Activated CD4-positive, alpha-beta T cell treated with anti-CD3 and anti-CD28 coated beads for 48 hours (primary cell): ENCODE measurements at places on chromosomes 4 and X.

GRCh38 chrX:41116948-41117347 is 31.7 kb downstream of the USP9X start:
- DNase-seq = no peak

GRCh38 chrX:101171883-101172400 is 47.6 kb upstream of the DRP2 start:
- no peak for DNase-seq

DNA sequence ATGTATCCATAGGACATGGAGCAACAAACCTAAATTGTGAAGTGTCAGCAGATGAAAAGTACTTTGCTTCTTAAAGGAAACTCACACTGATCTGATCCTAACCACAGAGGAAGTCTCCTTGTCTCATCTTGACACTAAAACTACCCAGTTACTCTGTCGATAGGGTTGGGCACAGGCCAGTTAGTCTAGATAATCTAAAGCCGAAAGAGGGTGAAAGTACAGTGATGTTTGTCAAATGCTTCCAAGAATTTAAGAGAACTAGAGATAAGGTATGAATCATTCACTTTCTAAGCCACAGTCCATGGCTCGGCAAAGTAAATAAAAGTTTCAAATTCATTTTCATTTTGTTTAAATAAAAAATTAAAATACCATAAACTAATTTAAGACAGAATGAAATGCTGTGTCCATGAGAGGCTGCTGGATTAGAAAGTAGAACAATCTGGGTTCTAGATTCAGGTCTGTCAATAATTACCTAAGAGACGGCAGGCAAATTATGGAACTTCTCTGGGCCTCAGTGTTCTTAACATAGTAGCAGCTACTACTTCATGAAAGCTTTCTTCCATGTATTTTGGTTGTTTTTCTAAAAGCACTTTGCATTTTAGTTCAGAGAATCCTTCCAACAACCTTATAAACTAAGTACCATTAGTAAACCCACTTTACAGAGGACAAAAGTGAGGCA is 176.7 kb downstream of the LDB2 start:
- DNase-seq = no peak

DNA sequence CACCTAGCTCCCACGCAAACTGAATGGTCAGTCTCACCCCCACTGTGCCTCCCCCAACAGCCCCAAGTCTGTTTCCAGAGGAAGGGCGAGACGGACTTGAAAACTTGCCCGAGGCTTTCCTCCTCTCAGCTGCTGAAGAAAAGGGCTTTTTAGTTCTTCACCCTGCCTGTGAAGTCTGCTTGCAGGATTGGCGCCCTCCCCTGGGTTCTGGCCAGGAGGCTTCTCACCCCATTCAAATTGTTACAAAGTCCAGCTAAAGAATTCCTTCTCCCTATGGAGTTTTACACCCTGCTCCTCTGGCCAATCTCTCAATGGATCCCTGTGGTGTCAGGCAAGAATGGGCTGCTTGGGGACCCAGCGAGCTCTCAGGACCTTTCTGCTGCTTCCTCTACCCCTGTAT is 241.0 kb downstream of the AFF2 start:
- no peak for DNase-seq

- no peak for DNase-seq
Measured at GRCh38 chr4:183201331-183201730, 102.3 kb downstream of the WWC2 start.

- no peak for DNase-seq
Measured at GRCh38 chrX:9765072-9765736, 443 bp downstream of the GPR143 start.

GRCh38 chr4:39365360-39365759 is 802 bp downstream of the RFC1 start:
- DNase-seq = no peak

GRCh38 chr4:170978990-170979389 is 834.2 kb upstream of the GALNTL6 start:
- DNase-seq = no peak

GRCh38 chrX:112233164-112233563 is 150.6 kb upstream of the TRPC5 start:
- no peak for DNase-seq

- DNase-seq = no peak
Measured at GRCh38 chr4:145635630-145636029, 16.4 kb downstream of the MMAA start.

DNA sequence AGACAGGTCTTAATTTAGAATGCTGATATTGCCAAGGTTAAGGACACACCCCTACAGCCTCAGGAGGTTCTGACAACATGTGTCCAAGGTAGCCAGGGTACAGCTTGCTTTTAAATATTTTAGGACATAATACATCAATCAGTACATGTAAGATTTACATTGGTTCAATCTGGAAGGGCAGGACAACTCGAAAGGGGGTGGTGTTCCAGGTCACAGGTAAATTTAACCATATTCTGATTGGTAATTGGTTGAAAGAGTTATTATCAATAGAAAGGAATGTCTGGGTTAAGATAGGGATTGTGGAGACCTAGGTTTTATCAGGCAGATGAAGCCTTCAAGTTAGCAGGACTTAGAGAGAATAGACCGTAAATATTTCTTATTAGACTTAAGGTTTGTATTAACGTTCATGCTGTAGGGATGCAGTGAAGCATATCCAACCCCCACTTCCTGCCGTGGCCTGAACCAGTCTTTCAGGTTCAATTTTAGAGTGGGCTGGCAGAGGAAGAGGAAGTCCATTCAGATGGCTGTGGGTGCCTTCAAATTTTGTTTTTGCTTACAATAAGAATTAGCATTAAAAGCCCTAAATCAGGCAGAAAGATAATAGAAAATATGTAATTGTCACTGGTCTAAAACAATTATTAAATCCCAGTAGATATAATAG is 136.5 kb upstream of the GALNTL6 start:
- DNase-seq = no peak

DNA sequence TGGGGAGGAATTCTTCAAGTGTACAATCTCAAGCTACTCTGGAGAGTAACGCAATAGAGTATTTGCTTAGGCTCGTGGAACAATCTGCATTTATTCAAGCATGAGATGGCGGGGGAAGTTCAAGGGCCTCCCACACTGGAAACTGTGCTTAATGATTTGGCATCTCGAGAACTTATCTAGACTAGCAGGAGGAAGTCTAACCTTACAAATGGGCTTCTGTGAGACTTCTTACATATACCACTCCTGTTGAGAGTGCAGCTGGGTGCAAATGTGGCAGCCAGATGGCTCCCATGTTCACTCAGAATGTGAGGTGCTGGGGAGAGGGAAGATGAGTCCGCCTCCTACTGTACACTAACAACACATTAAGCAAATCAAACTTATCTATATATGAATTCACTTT is 29.3 kb upstream of the PTPN13 start:
- DNase-seq = no peak

DNA sequence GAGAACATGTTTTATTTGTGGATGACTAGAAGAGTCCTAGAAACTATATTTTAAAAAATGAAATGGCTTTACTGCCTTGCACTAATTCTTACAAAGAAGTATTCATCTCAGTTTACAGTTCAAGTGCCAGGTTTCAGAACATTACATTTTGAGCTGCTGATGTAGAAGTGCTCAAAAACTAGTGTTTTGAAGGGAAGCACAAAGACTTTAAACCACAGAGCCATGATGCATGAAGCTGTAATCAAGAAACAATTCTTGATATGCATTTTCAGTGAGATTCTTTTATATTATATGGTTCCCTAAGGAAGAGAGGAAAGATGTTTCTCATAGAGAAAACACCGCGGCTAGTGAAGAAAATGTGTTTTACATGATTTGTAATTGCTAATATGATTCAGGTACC is 1163.0 kb downstream of the RAPGEF2 start:
- no peak for DNase-seq

DNA sequence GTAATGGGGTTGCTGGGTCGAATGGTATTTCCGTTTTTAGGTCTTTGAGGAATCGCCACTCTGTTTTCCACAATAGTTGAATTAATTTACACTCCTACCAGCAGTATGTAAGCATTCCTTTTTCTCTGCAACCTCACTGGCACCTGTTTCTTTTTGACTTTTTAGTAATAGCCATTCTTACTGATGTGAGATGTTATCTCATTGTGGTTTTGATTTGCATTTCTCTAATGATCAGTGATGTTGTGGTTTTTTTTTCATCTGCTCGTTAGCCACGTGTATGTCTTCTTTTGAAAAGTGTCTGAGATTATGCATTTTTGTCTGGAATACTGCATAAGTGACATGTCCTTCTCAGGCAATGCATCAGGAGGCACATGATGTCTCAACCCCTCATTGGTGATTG is 28.8 kb downstream of the REPS2 start:
- DNase-seq = no peak

DNA sequence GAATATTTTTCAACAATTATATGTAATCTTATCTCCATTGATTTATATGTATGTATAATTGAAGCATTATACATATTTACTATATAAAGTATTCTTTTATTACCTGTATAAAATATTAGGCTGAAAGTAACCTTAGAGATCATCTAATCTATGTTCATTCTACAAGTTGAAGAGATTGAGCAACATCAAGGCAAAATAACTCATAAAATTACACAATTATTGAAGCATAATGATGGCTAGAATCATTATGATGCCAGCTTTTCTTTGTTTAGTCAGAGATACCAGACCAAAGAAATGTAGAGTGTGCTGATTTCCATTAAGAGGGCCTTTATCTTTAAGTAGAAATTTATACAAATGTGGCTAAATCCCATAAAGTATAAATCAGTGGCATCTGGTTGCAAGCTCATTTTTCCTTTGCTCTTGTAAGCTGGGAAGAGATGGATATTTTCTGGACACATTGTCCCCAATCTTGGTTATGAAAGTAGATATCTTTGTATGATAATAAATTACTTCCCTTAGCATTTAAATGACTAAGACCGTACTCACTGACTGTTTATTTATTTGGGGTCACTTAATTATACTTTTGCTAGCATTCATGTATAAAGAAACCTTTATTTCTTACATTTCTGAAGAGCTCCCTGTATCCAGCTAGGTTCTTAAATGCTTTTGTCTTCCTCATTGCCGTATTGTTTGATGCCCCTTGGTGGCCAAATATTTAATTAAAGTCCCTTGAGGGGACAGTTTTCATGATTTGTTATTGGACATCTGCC is 339.8 kb downstream of the PCDH7 start:
- DNase-seq = no peak

DNA sequence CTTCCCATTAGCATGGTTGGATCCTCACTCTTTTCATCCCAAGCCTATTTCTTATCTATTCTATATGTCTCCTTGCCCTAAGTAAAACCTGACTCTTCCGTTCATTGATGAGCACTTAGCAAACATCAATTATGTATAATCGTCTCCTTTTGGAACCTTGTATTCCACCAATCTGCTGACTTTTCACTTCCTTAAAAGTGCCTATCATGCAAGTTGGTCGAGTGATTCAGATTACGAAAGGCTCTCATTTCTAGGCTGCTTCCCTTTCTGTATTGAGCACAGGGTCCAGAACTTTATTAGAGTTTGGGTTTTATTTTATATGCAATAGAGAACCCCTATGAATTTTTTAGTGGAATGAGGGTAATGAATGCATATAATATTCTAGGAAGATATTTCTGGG is 27.1 kb upstream of the ALB start:
- DNase-seq = no peak

DNA sequence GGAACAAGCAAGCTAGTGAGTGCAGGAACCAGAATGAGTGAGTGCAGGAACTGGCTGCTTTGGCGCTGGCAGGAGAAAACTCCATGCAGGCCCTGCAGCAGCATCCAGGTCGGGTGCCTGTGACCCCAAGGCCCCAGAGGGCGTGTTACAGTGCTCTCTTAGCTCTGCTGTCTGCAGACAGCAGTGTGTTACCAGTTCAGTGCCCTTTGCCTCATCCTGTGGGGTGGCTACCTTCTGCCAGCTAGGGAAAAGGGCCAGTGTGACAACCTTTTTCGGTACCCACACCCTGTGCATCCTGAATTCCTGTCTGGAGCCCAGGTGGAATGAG is 202.3 kb upstream of the SMIM31 start:
- no peak for DNase-seq

- peak; percentile 27 for DNase-seq
Measured at GRCh38 chr4:88737307-88737941, 39.8 kb upstream of the NAP1L5 start.

- no peak for DNase-seq
Measured at GRCh38 chrX:15320297-15320696, 4.9 kb upstream of the ASB11 start.

DNA sequence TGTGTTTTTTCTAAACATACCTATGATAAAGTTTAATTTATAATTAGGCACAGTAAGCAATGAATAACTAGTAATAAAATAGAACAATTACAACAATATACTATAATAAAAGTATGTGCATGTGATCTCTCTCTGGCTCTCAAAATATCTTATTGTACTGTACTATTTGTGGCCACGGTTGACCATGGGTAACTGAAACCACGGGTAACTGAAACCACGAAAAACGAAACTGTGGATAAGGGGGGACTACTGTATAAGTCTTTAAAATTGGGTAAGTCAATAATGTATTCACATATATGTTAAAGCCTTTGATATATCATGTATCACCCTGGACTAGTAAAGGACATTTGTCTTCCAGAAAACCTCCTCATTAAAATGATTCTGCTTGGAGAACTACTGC is 20.0 kb downstream of the TMEM154 start:
- DNase-seq = no peak

GRCh38 chr4:13484749-13485221 is 645 bp upstream of the RAB28 start:
- no peak for DNase-seq

DNA sequence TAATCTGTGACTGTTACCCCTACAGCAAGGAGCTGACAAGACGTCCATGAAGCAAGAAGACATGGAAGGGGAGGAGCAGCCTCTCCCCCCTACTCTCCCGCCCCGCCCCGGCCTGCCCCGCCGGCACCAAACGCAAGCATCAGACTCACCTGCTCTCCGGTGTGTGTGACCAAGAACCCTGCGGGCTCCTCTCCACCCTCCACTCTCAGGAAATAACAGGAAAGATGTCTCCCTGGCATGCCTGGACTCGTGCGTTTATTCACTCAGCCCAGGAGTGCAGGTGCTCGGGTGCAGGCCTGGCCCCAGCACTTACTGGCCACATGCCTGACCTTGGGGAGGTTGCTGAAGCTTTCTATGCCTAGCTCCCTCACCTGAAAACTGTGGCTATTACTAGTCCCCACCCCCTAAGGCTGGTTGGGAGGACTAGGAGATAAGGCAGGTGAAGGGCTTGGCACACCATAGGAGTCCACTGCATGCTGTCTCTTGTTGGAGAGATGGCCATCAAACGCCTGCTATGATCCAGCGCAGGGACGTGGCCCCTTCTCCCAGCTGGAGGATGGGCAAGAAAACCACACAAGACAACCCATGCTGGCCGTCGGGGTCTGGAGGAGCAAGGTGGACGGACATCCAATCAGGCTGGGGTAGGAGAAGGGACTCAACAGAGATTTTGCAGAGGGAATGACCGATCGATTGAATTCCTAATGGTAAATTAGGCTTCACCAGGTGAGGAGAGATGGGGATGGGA is 34.9 kb upstream of the CLDN24 start:
- DNase-seq = no peak
